ENCODE measurements at places on chromosomes 11 and 22.

GRCh38 chr11:111703576-111703975, 62.6 kb downstream of the PPP2R1B start:
- no peak for DNase-seq

- no peak for DNase-seq
These were observed 5.8 kb downstream of the NRXN2 start for GRCh38 chr11:64717268-64717578.

DNA sequence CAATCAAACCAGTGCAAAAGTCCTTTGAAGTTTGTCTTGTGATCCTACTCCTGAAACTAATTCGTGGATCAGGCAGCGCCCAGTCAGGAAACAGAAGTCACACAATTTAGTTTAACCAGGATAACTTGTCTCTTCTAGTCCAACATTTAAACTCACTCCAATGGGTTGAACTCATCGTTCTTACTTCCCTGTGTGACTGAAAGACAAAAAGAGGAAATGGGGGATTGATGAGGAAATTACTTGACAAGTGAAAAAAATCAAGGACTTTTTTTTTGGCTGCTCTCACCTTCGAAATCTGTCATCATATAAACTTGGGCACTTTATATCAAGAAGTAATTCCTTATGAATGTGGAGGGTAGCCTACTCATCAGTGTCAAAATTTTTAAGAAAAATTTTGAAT, 78.4 kb downstream of the HSD17B12 start:
- DNase-seq: no peak

DNA sequence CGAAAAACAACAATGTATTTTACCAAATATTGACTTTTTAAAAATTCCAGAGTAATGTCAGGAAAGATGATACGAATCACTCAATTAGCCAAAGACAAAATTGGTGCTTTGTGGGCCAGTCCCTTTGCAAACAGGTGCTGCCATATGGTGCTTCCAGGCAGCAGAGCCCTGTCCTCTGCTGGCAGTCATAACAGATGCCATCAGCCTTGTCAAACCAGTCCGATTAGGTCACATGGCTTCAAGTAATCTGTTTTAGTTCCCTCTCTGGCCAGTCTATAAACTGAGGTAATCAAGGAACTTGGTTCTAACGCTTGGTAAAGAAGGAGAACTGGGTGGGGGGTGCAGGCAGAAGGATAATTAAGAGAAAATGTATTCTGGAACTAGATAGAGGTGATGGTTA, 49.1 kb upstream of the CAPRIN1 start:
- DNase-seq: no peak

DNA sequence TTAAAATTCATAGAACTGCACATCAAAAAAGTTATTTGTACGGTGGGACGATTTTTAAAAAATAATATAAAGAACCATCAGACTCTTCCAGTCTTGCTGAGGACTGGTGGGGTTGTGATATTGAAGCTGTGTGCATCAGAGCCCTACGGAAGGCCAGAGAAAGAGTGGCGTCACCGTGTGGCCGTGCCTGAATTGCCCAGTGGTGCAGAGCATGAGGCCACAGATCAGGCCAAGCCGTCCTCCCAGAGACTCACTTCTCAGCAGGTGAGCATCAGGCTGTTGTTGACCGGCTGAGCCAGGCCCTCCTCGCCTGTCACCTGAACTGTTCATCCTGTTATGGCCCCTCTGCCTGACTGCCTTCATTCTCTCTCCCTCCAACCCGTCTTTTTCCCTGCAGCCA, 1013.9 kb downstream of the TBC1D22A start:
- no peak for DNase-seq

GRCh38 chr22:21862386-21863245, 4.8 kb downstream of the MAPK1 start:
- DNase-seq: no peak

GRCh38 chr22:45344334-45344733, 34.6 kb downstream of the FAM118A start:
- DNase-seq: no peak

DNA sequence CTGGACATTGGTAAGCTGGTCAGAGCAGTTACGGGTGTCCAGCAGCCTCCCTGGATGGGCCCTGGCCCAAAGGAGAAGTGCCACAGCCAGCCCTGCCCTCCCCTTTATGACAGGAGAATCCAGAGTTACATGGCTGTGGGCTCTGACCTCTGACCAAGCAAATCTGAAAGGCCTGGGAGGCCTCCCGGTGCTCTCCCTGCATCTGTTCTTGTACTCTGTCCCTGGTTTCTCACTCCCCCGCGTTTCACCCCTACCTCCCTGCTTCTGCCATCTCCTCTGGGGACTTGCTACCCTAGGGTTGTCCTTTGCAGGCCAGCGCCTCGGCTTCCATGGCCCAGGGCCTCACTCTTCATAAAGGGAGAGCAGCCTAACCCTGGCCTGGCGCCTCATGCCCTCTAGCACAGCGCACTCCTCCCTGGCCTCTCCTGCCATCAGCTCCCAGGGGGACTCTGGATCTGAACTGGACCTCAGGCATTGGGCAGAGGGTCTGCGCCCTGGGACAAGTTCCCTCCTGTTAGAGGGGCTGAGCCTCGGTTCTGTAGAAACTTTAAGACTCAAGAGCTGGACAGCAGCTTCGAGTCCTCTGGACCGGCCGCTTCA, 10.7 kb downstream of the PICK1 start:
- DNase-seq: no peak

- DNase-seq: no peak
These were observed 24.1 kb upstream of the ANO1 start for GRCh38 chr11:70054004-70054403.

DNA sequence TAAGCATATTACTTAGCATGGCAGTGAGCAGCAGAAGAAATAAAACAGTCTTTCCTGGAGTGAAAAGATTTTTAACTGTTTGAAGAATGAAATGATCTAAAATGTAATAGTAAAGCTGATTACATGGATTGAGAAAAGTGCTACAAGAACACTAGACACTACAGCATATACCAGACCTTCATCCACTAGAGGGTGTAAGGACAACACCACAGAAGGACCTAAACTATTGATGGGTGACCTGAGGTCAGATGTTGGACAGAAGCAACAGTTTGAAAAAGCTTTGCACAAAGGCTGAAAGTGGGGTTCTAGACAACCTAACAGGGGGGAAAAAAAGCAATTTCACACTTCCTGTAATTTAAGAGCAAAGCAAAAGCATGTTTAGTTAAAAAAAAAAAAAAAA, 97.7 kb downstream of the RBFOX2 start:
- DNase-seq: peak; percentile 69

DNA sequence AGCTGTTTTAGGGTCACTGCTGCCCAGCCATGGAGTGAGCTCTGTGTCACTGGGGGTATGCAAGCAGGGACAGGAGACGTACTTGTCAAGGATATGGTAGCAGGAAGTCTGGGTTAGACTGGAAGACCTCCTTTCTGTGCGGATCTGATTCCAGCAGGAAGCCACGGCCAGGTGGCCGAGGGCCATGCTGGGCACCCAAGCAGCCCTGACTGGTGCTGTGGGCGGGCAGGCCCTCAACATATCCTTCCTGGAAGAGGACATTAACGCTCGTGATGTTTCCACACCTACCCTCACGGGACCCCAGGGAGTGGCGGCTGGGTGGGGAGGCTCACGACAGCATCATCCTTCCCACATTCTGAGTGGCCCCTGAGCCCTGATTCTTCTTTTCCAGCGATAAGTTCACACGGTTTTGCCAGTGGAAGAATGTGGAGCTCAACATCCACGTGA, 8.7 kb upstream of the ANKRD13D start:
- DNase-seq: no peak

DNA sequence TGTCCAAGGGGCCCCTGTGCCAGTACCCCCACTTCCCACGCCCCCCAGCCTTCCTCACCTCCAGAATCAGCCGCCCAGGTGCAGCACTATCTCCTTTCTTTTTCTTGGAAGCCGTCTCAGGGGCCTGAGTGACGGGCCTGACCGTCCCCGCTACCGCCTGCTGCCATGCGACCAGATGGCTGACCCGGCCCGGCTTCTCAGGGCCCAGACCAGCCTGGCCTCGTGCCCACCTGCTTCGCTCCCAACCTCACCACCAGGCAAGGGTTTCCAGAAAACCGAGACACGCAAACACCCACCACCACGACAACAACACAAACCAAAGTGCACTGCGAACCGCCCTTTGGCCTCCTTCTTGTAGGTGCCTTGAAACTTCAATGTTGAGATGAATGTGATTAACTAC, 39.1 kb downstream of the MACROD1 start:
- DNase-seq: no peak

GRCh38 chr11:99370549-99371216, 349.9 kb downstream of the CNTN5 start:
- DNase-seq: peak; percentile 53

DNA sequence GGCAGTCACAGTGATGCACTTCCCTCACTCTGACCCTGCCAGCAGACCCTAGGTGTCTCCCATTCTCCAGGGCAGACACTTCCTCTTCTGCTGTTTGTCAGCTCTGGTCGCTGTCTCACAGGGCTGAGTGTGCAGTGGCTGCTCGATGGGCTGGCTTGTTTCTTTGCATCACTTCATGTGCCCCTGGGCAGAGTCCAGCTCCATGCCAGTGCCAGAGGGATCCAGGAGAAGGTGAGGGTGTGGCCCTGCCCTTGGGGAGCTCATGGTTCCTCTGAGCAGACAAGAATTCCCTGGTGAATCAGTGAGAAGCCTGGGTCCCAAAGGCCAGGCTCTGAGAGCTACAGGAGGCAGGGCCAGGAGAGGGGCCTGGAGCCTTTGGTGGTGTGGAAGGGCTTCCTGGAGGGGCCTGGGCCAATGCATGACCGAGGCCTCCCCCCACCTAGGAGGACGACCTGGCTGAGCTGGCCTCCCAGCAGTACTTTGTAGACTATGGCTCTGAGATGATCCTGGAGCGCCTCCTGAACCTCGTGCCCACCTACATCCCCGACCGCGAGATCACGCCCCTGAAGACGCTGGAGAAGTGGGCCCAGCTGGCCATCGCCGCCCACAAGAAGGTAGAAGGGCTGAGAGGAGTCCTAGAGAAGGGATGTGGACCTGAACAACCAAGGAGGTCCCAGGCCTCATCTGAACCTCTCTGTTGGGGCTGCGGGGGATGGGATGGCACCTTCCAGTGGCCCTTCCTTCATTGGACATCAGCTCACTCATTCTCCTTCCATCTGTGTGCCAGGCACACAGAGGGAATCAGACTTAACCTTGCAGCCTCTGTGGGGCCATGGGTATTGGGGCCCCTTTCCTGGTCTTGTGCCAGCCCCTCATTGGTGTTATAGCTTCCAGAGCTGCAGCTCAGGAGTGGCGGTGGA, 66.1 kb downstream of the MYO7A start:
- no peak for DNase-seq
